ENCODE measurements at places on chromosomes 5 and 9.

GRCh38 chr9:68489646-68490045 is 51.0 kb downstream of the TMEM252 start:
- no peak for DNase-seq

DNA sequence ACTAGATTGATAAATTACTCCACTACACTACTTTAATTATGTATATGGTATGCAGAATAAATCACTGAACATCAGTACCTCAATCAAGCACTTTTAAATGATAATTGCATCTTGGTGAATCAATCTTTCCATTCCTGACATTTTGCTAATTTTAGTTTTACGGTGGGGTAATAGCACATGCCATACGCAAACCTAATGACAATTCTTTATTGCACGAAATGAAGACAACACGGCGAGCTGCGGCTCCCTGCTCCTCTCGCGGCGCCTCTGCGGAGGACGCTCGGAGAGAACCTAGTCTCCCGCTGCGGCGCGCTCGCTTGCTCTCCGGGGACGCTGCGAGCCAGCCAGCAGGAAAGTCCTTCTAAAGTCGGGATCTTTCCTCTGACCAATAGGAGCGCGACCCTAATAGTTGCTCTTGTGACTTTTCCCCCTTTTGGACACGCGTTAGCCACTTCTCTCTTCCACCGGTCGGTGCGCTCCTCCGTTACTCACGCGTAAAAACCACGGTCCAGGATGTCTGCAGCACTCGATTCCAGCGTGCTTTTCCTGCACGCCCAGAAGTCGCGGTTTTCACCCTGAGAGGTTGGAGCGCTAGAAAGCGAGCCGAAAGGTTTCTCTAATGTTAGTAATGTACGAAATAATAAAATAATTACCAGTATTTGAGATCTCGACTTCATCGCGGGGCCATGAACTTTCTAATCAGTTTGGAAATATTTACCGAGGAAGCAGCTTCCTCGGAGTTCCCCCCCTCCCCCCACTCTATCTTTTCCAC is 1.0 kb upstream of the MEF2C start:
- peak; percentile 51 for DNase-seq

- DNase-seq, result no peak
Observed at GRCh38 chr9:82923912-82924605, 138.9 kb downstream of the RASEF start.

- DNase-seq, result no peak
Observed at GRCh38 chr5:112917453-112917995, 4.5 kb downstream of the REEP5 start.

GRCh38 chr5:135592312-135593045 is 13.7 kb upstream of the CXCL14 start:
- DNase-seq, result no peak

DNA sequence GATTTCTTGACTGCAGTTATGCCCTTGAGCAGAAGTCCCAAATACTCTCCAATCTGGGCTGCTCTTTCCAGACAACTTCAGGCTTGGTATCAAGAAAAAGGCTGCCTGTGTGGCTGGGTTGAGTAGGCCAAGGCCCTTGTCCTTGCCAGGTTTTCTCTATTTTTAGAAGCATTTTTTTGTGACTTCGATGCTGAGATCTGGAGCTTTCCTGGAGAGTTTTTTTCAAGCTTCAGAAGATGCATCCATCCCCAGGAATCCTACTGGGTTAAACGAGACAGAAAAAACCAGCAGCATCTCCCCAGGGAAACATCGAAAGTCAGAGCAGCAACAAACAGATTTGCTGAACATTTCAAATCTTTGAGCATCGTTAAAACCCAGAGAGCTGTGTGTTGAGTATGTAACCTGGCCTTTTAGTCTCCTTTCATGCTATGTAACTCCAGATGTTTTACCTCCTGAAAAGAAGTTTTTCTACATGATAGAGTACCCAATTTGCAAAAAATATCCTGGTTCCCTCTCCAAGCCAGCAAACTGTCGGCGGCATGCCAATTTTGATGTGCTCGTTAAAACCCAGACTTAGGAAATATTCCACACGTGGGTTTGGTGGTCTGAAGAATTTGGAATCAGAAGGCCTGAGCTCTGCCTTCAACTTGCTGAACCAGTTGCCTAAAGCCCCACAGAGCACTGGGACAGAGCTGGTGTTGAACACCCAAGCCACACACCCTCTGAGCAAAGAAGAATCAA is 98.1 kb upstream of the ALDH1B1 start:
- no peak for DNase-seq

- no peak for DNase-seq
Observed at GRCh38 chr5:22577711-22578110, 275.4 kb downstream of the CDH12 start.

- no peak for DNase-seq
Observed at GRCh38 chr9:123866497-123866896, 63.4 kb downstream of the DENND1A start.

DNA sequence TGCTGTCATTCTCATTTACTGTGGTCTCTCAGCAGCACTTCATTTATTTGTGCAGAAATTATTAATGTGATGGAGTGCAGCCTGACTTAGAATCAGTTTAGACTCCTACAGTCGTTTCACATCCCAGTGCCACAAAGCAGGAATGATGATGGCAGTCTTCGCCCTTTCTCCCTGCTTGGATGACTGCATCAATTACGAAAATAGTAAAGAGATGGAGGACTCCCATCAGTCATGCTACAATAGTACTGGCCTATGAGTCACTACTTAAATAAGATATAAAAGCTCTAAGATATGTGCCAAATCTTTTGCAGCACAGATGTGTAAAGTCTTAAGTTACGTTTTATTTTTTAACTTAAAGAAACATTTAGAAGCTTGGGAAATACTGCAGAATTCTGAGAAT is 263.9 kb downstream of the CHSY3 start:
- no peak for DNase-seq

- DNase-seq, result no peak
Observed at GRCh38 chr9:109471475-109472393, 26.4 kb downstream of the PTPN3 start.

DNA sequence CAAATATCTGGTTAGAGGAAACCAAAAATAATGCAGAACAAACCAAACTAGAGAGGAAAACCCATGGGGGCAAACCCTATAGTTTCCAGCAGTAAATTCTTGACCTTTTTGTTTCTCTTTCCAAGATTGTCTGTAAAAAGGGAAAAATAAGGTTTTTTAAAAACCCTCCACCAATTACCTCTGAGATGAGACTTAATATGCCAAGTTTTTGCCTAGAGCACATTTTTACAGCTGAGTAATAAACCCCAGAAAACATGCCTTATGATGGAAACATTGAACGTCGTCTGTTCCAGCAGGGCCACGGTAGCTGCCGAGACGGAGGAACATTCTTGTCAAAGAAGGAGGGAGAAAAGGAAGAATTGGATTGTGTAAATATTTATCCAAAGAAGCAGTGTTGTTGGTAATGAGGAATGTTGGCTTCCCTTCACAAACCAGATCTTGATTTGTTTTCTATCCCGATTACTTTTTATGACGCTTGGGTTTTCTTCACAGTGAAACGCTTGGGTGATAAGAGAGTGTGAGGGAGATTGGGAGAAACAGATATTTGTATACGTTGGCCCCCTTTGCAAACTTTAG is 17.3 kb upstream of the MSX2 start:
- no peak for DNase-seq

- no peak for DNase-seq
Observed at GRCh38 chr5:150576449-150576949, 64.0 kb upstream of the SYNPO start.

DNA sequence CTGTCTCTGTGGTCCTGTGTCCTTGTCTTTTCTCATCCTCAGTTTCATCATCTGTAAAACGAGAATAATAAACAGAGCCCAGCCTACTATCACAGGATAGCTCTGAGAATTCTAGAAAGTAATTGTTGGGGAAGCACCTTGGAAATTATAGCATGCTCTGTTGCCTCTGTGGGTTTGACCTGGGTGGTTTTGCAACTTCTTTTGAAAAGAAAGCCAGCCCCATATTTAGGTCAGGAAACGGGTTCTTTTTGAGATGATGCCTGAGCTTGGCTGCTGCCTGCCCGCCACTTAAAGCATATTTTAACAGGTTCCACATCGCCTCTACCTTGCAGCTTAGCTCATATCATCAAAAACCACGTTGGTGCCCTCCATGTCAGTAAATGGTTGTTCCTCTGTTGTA is 111.1 kb downstream of the TLR4 start:
- DNase-seq, result no peak

DNA sequence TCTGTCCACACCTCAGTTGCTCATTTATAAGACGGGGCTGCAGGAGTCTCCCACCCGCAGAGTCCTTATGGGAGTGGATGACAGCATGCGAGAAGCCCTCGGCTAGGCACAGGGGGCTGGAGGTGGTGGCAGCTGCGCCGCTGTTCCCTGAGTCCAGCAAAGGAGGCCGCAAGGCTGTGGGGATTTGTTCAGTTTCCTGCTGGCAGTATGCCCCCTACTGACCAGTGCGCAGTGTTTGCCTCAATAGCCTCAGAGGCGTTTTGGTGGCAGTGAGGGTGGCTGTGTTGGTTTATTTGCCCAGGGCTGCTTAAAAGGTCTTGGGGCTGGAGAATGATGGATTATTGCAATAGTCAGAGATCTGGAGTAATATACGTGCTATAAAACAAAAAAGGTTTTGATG is 176.3 kb upstream of the OTULINL start:
- DNase-seq, result no peak

DNA sequence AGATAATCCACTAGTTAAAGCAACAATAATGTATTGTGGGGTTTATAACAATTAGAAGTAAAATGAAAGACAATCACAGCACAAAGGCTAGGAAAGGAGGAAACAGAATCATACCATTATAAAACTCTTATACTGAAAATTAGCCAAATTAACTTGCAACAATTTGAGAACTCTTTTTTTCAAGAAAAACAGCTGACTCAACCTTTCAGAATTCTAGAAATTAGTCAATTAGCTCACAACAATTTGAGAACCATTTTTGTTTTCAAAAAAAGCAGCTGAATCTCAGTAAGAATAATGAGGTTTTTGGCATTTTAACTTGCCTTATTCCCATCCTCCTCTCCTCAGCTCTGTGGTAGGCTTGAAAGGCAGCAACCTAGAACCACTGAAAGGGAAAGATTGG is 269.9 kb downstream of the NPR3 start:
- no peak for DNase-seq

DNA sequence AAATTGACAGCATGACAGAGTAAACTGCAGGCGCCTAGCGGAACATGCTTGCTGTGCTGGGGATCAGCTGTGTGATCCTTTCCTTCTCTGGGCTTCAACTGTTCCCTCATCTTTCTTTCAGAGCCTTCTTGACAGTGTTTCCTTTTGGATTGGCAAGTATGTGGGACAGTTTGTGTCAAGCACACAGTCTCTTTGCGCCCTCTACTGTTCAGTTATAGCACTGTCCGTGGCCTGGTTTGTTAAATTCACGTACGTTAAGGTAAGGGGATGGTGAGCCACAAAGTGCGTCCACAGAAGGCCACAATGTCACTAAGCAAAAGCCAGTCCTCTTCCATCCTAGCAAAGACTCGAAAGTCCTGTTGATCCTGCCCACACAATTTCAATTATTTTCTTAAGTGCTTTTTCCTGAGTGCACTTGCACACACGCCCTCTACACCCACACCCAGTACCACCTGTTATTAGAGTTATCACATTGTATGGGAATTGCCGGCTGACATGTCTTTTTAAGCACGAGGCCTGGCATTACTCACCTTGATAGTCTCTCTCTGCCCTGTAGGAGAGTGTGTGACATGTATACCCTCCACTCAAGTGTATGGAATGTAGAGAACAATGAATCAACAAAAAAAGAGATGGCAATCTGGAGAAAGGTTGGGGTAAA is 22.5 kb upstream of the PTPN3 start:
- DNase-seq, result peak; percentile 55

GRCh38 chr9:107280543-107280942 is 2.5 kb upstream of the RAD23B start:
- no peak for DNase-seq

- DNase-seq, result no peak
Observed at GRCh38 chr9:127961613-127962155, 19.1 kb downstream of the EEIG1 start.

GRCh38 chr5:111779260-111779921 is 22.4 kb upstream of the NREP start:
- DNase-seq, result no peak

- no peak for DNase-seq
Observed at GRCh38 chr5:55613112-55613868, 78.5 kb upstream of the PLPP1 start.

DNA sequence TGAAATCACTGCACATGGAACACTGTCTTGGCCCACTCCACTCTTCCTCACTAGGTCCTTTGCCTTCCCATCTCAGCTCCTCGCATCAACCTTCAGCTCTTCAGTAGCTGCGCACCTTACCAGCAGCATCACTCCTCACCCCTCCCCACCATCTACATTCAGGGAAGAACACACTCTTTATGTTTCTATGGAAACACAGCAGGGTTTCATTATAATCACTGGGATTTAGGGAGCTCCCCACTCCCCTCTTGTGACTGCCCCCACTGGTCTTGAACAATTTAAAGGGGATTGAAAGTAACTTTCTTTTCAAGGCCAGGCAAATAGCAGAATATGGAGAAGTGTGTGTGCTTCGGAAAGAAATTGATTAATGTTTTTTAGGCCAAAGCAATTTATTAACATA is 111.2 kb downstream of the INSYN2B start:
- no peak for DNase-seq

DNA sequence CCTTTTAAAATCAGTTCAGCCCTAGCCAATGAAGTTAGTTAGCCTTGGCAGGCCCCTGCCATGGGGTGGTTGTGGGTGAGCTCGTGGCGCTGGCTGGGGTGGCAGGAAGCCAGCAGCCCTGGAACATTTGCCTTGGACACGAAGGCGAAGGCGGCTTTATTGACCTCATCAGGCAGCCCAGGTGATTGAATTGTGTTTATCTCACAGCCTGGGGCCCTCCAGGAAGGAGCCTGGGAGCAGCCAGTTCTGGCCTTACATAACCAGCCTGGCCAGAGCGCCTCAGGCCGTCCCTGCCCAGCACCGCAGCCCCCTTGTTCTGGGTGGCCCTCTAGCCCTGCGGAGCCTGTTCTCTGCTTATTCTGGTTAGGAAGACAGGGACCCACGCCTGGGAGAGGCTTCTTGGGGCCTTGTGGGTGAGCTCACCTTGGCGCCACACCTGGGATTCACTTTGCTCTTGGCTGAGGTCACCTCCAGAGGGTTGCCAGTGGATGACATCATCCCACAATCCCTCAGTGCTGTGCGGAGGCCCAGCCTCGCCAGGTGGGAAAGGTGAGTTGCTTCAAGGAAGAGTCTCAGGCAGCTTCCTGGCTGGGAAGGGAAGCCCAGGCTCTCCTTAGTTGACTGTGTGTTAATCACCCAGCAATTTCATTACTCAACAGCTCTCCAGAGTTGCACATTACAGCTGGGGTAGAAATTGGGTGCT is 54.4 kb upstream of the RPL26L1 start:
- DNase-seq, result no peak

- no peak for DNase-seq
Observed at GRCh38 chr5:134784946-134785620, 26.5 kb downstream of the DDX46 start.

- DNase-seq, result no peak
Observed at GRCh38 chr5:130526708-130527107, 622.4 kb downstream of the CHSY3 start.

GRCh38 chr5:11047030-11047429 is 286.0 kb upstream of the DAP start:
- no peak for DNase-seq
